ENCODE measurements at places on chromosomes 7 and 10. TPM values are rescaled to one million over a fixed set of nuclear protein-coding genes. Genes with fewer than 3 reads are reported as not detected.

- no peaks in the 10 kb centered on the region for H3K36me3 ChIP-seq
- H3K27me3 ChIP-seq = no peaks in the 10 kb centered on the region
- no peaks in the 10 kb centered on the region for H3K4me1 ChIP-seq
- no peak overlapping the region for H3K27ac ChIP-seq
- H3K4me3 ChIP-seq = no peak overlapping the region
- DNase-seq = no peak
Observed at GRCh38 chr7:132536654-132537395, 39.4 kb downstream of the PLXNA4 start.

- no peaks in the 10 kb centered on the region for H3K36me3 ChIP-seq
- H3K27me3 ChIP-seq = no peaks in the 10 kb centered on the region
- H3K27ac ChIP-seq = no peak overlapping the region
Observed at GRCh38 chr7:148374396-148375259, 215.9 kb upstream of the C7orf33 start.

DNA sequence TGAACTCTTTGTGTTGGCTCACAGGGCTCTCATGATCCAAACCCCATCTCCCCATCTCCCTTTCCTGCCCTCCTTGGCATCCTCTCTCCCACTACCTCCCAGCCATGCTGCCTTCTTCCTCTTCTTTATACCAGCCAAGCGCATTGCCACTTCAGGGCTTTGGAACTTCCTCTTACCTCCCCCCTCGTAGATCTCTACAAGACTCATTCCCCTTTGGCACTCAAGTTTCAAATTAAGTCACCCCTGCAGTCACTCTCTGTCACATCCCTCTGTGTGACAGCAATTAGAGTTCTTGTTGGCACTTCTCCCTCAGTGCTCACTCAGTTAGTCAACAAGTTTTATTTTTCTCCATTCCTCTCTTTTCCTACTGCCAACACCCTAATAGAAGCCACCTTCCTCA, 20.8 kb upstream of the NRP1 start:
- H3K36me3 ChIP-seq = no peaks in the 10 kb centered on the region
- no peaks in the 10 kb centered on the region for H3K27me3 ChIP-seq
- no peaks in the 10 kb centered on the region for H3K4me1 ChIP-seq
- DNase-seq = no peak

DNA sequence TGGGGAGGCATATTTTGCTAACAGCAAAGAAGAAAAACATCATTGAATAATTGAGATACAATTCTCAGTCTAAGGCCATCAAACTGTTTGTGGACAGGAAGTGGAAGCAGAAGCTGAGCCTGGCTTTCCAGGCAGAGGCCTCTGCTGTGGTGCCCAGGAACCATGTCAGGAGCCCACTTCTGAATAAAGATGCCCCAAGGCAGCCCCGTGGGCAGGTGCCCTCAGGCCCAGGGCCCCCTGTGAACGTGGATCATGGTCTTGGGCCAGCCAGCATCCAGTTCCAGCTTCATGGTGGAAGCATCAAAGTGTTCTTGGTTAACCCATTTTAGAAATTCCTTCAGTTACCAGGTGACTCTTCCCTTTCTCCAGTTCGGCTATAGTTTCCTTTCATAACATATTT, 346.8 kb downstream of the PTPRN2 start:
- H3K4me1 ChIP-seq = no peaks in the 10 kb centered on the region
- H3K27ac ChIP-seq = no peak overlapping the region
- H3K36me3 ChIP-seq = no peaks in the 10 kb centered on the region
- no peak for DNase-seq
- H3K4me3 ChIP-seq = no peak overlapping the region
- H3K27me3 ChIP-seq = no peaks in the 10 kb centered on the region

The C10orf90 gene
- not detected for total RNA-seq

The LEP gene
- 0.12 TPM for total RNA-seq

The RALA gene
- 26.4 TPM for total RNA-seq

The FAM241B gene
- total RNA-seq = 1.6 TPM

The OR13A1 gene
- not detected for total RNA-seq
